Nephron progenitor cell (in vitro differentiated cells): ENCODE measurements at places on chromosomes 4 and X.
A peak's percentile ranks its signal among the peaks of the same experiment; 100 is the strongest.

GRCh38 chr4:80172203-80172602 is 25.1 kb upstream of the PRDM8 start:
- DNase-seq: no peak

DNA sequence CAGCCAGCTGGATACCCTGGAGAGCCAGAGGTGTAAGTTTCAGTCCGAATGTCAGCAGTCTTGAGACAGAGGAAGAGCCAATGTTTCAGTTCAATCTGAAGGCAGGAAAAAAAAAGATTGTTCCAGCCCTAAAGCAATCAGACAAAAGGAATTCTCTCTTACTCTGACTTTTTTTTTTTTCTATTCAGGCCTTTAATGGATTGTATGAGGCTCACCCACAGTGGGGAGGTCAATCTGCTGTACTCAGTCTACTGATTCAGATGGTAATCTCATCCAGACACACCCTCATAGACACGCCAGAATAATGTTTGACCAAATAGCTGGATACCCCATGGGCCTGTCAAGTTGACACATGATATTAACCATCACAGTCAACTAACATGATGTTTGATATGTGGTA is 51.9 kb downstream of the TEX13A start:
- no peak for DNase-seq

- DNase-seq: no peak
These were observed 32.5 kb downstream of the IDS start for GRCh38 chrX:149472625-149473024.

GRCh38 chr4:4533461-4534169 is 8.2 kb downstream of the STX18 start:
- DNase-seq: no peak

- peak; percentile 48 for DNase-seq
These were observed 137.4 kb downstream of the DKK2 start for GRCh38 chr4:106898621-106899230.

- DNase-seq: peak; percentile 49
These were observed 813 bp downstream of the DIAPH2 start for GRCh38 chrX:96685210-96686099.

DNA sequence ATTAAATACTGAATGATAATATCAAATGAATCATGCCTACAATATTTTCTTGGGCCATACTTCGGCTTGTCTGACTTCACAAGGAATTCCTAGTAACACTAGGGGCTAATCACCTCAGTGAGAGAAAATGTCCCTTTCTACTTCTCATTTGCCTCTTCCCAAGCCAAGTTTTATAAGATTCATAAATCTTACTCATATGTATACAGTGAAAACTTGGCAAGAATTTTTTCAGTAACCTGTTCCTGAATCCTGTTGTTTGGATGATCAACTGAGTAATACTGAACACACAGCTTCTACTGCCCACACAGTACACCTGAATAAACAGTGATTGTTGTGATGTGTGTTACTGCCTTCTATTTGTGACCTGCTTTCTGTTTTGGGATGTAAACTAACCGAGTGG is 16.5 kb downstream of the TMPRSS11E start:
- no peak for DNase-seq

GRCh38 chr4:37503261-37503660 is 182.9 kb downstream of the RELL1 start:
- DNase-seq: no peak

DNA sequence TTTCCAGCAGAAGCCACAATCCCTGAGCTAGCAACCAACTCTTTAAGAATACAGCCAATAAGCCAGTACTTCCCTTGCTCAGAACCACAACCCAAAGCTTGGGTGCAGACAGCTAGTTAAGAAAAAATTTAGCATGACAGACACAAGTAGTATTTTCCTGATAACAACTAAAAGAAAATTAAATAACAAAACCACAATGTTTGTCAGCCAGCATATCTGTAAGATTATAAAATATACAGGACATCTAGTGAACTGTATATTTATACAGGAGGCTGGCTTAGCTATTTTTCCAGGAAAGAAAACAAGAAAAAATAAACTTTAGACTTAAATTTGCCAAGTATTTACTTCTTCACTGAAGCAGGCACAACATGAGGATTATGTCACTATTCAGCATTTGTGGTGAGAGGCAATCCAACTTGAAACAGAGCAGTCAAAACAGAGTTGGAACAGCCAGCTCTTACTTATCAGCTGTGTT is 6.6 kb downstream of the PF4V1 start:
- DNase-seq: no peak

- no peak for DNase-seq
These were observed 36.2 kb upstream of the ATP6AP2 start for GRCh38 chrX:40544343-40545266.

DNA sequence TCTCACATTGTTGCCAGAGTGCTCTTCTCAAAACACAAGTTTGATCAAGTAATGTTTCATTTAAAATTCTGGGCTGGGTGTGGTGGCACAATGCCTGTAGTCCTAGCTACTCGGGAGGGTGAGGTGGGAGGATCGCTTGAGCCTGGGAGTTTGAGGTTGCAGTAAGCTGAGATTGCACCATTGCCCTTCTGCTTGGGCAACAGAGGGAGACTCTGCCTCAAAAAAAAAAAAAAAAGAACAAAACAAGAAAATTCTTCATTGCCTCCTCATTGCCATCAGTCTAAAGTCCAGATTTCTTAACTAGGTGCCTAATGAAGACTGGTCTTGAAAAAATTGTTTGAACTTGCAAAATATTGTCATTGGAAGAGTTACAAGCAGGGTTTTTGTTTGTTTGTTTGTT is 120.1 kb downstream of the MFAP3L start:
- no peak for DNase-seq

DNA sequence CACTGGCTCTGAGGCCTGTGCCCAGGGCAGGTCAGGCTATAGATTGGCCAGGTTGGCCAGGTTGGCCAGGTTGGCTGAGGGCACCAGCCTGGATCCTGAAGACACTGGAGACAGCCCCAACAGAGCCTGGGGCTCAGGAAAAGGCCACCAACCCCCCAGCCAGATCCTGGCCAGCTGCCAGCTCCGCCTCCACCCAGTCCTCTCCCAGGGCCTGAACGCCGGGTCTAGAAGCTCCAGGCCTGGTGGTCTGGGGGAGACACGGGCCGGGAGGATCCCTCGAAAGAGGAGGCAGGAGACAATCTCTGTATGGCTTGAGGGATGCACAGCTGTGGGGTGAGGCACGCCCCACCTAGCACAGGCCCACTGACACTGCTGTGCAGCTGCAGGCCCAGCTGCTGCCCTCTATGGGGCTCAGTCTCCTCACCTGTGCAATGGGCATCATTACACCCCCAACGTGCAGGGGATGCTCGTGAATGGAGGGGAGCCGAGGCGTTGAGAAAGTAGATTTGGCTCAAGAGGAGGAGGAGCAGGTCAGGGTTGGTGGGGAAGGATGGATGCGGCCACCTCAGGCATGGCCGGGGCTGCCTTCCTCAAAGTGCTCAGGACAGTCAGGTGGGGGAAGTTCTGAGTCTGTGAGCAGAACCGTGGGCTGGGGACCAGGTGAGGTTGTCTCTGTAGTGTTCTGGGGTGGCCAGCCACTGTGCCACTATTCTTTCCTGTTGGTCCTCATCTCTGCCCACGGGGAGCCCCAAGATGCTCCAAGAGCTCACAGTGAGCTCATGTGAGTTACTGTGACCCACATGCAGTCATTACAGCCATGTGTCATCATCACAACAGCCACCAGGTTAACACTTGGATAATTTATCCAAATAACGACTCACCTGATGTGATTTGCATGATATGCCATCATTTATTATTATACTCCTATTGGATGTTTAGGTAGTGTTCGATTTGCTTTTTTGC is 10.8 kb upstream of the GAGE10 start:
- no peak for DNase-seq

- DNase-seq: peak; percentile 68
These were observed at the start of gene SOWAHB for GRCh38 chr4:76897536-76898384. TSS of gene SOWAHB (minus strand) at chr4:76898144. CDS start at chr4:76897849, 295 bp downstream.

- DNase-seq: no peak
These were observed 343.5 kb upstream of the F9 start for GRCh38 chrX:139186991-139187390.

GRCh38 chr4:107691378-107691777 is 28.7 kb downstream of the PAPSS1 start:
- DNase-seq: no peak
